ENCODE measurements at places on chromosomes 2 and 18. TPM values are rescaled to one million over a fixed set of nuclear protein-coding genes. Genes with fewer than 3 reads are reported as not detected.

DNA sequence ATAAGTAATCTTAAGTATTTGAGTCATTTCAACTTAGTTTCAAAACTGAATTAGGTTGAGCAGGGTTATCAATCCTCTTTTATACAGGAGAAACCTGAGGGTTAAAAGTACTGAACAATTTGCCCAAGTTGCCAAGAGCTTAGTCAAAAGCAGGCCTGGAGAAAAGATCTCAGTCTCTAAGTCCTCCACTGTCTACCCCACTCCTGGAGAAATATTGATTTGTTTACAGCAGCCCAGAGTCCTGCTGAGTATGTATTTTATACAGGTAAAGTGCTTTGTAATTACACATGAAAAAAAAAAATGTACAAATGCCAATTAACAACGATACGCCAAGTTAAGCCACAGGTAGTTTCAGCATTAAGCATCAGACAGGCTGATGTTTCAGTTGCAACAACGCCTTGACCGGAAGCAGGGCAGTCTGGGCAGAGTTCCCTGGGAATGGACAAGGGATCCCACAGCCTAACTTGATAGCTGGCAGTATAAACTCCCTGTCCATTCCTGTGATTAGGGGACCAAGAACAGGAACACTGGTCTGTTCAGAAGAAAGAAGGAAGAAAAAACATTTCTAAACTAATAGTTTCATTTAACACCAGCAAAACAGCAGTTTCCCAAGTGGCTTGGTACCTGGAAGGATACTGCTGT lies 132.9 kb downstream of the MYO5B start:
- DNase-seq: no peak

SLC38A11 gene
- 6.5 TPM for polyA plus RNA-seq

- DNase-seq: no peak
These were observed 240.9 kb downstream of the SLC8A1 start for GRCh38 chr2:40210968-40211353.

SMYD1 gene
- polyA plus RNA-seq: not detected

Measured in kidney (tissue), 22 donors.